Tibial nerve (tissue), 4 donors: ENCODE measurements at places on chromosomes 3 and 15. TPM values are rescaled to one million over a fixed set of nuclear protein-coding genes. Genes with fewer than 3 reads are reported as not detected.

TPRA1 gene
- total RNA-seq: 63.3 TPM

DNA sequence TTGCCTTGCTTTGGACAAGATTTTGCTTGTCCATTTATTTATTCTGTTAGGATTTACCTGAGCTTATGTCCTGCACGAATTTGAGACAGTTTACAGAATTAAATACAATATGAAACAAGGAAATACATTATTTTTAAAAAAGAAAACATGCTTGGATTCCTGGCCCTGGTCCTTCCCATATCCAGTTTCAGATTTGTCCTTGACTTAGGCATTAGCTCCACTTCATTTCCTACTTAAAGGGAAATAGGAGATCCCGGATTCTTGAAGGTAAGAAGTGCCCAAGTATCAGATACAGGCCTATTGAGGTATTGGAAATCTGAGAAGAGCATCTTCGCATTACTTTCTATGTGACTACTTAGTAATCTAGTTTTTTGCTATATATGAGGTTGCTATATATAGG lies 672.0 kb downstream of the SI start:
- no peak for DNase-seq

DNA sequence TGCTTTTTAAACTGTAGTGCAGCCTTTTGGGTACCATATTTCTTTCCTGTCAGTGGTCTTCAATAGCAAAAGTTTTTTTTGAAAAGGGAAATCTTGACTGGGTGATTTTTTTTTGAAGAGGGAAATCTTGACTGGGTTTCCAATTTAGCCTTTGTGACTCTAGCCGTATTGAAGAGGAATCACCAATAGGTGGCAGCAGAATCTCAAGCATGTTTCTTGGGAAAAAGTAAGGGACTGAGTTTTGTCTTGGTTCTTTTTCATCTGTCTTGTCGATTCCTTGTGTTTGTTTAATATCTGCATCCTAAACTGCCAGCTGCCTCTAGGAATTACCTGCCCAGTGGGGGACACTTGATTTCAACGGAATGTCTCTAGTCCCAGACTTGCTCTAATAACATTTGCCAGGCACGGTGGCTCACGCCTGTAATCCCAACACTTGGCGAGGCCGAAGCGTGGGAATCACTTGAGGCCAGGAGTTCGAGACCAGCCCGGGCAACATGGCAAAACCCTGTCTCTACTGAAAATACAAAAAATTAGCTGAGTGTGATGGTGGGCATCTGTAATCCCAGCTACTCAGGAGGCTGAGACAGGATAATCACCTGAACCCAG lies 89.2 kb downstream of the RBPMS2 start:
- DNase-seq: peak; percentile 80

- no peak for DNase-seq
These were observed 237.8 kb downstream of the OPA1 start for GRCh38 chr3:193830791-193831191.

DNA sequence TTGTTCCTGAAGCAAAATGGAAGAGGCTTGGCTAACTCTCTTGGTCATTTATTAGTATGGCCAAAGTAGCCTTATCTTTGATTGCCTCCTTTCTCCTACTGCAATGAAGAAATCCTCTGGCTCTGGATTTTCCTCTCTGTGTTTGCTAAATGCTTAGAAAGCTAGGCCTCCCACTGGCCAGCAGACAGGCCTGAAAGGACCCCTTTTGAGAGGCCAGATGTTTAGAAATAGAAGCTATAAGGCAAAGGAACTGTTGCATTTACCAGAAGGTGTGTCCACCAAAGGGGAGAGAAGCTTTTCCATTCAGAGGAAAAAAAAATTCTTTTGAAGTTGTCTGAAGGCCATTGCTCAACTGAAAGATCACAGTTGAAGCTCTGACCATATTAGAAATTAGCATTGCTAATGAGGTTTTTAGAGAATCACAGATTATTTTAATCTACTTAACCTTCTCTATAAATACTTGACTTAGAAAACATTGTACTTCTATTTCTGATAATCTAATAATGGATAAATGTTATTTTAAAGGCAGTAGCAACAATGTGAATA lies 160.8 kb downstream of the SYNPR start:
- no peak for DNase-seq

RYR3 gene
- total RNA-seq: 7.0 TPM

CLRN1 gene
- total RNA-seq: not detected

DNA sequence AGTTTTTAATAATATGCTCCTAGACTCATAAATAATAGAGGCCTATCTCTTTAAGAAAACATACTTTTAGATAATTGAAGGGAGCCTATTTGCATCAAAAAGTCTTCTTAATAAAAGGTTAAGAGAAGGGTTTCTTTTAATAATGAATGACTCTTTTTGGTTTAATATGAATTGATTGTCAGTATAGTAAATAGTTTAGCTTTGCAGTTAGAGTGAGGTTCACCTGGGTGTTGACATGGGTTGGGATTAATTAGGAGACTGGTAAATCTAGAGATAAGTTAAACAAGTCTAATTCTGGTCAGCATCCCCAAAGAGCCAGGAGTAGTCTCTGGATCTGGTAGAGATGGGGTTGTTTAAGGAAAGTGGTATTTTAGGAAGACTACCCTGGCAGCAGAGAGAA lies 43.0 kb downstream of the KAT2B start:
- DNase-seq: no peak

CRELD1 gene
- total RNA-seq: 54.9 TPM

- DNase-seq: no peak
These were observed 23.6 kb upstream of the ALPK3 start for GRCh38 chr15:84793431-84794161.

GRCh38 chr15:25724899-25725298 lies 138.2 kb downstream of the ATP10A start:
- DNase-seq: no peak

- DNase-seq: no peak
These were observed 62.7 kb downstream of the UBP1 start for GRCh38 chr3:33377489-33377888.

VPS18 gene
- 29.2 TPM for total RNA-seq

GRCh38 chr3:32592696-32593353 lies 22.2 kb upstream of the DYNC1LI1 start:
- no peak for DNase-seq

- no peak for DNase-seq
These were observed 9.9 kb upstream of the GRM2 start for GRCh38 chr3:51696954-51697353.

- DNase-seq: no peak
These were observed 25.9 kb downstream of the PLD1 start for GRCh38 chr3:171784387-171784786.

GRCh38 chr15:73813589-73813988 lies 59.8 kb upstream of the TBC1D21 start:
- DNase-seq: no peak

DNA sequence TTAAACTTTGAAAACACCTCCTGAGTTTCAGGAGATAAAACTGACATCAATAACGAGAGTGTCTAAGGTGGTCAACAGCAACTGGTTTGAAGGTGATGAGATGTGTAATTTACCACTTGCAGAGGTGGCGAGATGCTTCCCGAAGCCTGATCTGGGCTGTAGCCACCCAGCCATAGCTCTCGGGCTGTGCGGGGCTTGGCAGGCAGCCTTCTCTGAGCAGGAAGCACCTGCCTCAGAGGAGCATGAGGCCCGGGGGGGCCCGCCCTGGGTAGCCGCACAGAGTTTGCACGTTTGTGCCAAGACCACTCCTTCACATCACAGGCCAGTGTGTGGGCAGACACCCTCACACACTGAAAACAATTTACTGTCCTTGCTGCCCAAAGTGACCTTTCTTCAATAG lies 220.3 kb downstream of the CACNA2D3 start:
- DNase-seq: no peak

DNA sequence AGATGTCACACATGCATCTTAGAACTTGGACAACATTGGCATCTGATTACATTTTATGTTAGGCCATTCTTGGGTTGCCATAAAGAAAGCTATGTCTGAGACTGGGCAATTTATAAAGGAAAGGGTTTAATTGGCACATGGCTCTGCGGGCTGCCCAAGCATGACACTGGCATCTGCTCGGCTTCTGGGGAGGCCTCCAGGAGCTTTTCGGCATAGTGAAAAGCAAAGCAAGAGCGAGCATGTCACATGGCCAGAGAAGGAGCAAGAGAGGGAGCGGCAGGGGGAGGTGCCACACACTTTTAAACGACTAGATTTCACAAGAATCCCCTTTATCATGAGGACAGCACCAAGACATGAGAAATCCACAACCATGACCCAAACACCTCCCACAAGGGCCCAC lies 11.3 kb downstream of the RYR3 start:
- DNase-seq: no peak

- DNase-seq: no peak
These were observed 19.1 kb upstream of the TPM1 start for GRCh38 chr15:63023351-63023945.

DNA sequence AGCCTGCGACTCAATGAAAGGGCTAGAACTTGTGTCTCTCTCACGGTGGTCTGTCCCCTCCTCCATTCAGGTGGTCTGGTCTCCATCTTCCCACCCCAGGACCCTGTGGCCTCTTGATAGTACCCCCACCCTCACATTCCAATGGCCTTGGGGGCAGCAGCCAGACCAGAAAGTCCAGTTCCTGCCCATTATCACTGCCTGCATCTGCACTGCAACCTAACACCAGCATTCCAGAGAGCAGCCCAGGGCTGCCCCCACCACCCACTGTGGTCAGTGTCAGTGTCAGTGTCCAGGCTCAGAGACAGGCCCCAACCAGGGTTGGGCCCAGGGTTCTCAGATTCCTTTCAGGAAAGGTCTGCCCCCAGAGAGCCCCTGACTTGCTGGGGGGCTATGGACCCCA lies 12.6 kb downstream of the IGDCC3 start:
- no peak for DNase-seq

DNA sequence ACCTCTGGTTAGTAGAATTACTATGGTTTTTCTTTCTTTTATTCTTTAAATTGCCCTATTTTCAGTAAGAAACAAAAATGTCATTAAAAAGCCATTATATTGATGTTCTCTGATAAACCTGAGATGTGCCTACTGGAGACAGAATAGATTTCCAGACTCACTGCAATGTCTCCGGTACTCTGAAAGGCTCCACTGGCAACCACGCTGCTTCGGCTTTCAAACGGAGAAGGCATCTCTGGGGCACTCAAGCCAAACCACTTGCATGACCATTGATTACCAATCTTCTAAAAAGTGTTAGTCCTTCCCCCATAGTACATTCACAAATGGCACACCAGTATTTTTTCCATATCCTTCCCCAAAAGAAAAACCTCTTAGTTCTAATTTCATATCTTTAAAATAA lies 82.6 kb downstream of the CBLB start:
- no peak for DNase-seq

DNA sequence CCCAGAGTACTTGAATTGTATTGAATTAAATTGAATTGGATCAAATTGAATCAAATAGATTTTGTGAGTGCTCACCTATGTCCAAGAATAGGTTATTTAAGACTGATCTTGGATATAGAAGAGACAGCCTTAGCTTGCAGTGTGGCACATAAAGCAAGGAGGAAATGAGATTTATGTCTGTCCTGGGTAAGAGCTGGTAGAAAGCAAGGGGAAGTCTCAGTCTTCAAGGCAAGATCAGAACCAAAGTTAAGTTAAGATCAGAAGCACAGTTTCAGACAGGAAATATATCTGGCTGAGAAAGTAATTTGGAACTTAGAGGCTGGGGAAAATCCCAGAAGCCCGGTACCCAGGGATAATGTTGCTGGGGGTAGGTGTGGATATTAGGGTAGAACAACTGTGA lies 244.4 kb upstream of the ARPP21 start:
- DNase-seq: no peak

DNA sequence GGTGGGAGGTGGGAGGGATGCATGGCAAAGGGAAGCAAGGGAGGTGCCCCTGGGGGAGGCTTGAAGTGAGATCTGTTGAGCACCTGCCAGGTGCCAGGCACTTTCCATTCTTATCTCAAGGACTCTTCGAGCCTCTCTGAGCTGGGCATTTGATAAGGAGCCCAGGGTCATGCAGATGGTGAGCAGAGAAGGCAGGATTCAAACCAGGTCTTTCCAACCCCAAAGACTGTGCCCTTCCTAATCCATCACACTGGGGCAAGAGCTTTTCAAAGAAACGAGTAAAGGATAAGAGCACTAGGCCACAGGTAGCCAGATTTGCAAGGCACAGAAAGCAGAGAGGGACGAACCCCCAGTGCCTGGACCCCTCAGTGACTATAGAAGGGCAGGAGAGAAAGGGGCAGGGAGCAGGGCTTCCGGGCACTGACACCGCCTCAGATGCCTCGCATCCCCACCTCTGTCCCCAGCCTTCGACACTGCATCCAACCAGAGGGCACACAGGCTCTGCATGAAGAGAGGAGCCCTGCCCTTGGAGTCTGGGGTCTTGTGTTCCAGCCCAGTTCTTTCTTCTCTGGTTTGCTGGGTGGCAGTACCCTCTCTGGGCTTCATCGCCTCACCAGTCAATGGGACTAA lies 21.0 kb downstream of the IGDCC4 start:
- DNase-seq: no peak

GRCh38 chr15:33343275-33343674 lies 32.5 kb downstream of the RYR3 start:
- DNase-seq: no peak

DNA sequence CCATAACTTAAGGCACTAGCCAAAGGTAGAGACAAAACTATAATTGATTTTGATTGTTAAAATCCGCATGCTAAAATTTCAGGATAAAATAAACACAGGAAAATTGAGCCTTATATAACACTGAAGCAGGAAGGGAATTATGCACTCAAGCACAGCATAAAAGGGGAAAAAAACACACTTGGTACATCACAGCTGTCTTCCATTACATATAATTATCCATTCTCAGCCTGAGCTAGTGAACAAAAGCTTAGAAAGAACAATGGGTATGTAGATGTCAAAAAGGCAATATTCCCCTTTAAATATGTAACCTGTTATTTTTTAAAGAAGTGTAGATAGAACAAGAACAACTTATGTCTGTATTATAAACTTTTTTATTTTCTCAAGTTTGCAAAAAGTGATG lies 899.2 kb downstream of the ROBO1 start:
- DNase-seq: no peak
